Foreskin melanocyte (primary cell): ENCODE measurements at places on chromosomes 13 and 19.

DNA sequence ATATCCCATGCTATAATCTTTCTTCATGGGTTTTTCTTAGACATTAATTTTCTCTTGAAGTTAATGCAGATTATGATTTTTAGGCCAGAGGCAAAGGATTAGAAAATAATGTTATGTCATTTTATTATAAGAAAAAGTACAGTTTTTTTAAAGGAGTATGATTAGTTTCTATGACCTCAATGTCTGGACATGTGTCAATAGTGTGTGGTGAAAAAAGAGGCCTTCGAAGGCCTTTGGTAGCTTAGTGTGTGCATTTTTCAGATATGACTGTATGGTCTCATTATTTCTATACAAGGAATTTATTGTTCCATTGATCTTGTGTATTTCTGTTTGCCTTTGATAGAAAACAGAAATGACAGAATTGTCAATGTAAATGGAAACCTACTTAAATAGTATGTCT lies 195.6 kb downstream of the GPC5 start:
- no peak for DNase-seq

DNA sequence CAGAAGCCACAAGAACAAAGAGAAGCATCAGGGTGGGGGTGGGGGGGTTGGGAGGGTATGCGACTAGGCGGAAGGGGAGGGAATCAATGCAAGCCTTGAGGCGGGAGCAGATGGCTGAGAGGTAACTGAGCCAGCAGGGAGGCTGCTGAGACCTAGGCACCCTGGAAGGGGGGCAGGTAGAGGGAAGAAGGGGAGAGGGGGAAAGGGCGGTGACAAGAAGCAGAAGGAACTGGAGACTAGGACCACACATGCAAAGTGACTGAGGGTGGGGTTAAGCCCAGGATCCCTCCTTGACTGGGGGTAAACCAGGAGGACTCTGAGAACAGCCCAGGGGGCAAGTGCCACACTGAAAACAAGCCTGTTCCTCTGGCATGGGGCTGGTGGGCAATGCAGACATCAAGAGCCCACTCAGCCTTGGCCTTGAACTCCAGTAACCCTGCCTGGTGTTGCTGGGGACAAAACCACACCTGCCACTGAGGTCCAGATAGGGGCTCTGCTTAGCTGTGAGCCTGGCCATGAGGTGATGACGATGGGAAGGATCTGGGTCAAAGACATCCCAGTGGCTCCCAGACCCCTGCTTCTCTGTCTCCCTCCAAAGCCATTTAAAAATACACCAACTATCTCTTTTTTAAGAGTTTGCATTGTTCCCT lies 20.3 kb downstream of the OPA3 start:
- no peak for DNase-seq

- no peak for DNase-seq
Observed at GRCh38 chr13:112449545-112449930, 73.4 kb downstream of the SPACA7 start.

DNA sequence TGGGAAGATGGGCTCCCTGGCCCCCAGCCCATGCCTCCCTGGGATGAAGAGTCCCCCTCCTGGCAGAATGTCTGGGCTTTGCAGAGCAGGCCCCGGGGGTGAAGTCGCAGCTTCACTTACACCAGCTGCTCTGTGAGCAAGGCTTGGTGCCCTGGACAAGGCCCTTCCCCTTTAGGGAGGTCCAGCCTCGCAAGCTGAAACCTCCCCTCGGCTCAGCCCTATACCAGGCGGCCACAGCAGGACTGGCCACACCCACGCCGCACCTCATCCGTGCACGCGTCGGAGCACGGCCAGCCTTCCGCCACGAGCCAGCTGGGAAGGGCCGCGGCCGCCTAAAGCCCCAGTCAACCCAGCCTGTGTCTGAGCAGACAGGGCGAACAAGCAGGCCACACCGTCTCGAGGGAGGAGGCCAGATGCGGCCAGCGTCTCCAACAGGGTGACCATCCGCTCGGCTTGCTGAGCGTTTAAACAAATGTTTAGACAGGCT lies 83.2 kb upstream of the MCF2L start:
- DNase-seq: peak; percentile 68

DNA sequence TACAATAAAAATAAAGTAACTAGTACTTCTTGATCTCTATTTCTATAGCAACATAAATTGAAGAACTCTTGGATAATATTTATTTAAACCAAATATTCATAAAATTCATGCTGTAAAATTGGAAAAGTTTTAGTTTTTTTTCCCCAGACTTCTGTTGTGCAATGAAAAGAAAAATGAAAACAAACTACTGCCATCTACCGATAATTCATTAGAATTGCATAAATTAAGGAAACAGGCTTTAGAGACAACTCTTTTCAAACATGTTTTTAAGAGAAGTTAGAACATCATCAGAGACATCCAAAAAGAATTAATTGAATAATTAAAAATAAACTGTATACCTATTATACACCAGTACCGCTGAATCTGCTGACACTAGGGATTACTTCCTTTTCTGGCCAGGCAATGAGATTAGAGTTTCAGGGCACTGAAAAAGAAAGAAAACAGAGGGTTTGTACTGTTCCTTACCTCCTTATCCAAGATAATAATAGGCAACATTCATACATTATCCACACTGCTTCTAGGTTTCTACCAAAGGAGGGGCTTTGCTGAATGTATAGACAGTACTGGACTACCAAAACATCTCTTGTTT lies 4.9 kb downstream of the CCDC122 start:
- DNase-seq: no peak

- DNase-seq: no peak
Observed at GRCh38 chr19:31377736-31378135, 28.5 kb upstream of the TSHZ3 start.

DNA sequence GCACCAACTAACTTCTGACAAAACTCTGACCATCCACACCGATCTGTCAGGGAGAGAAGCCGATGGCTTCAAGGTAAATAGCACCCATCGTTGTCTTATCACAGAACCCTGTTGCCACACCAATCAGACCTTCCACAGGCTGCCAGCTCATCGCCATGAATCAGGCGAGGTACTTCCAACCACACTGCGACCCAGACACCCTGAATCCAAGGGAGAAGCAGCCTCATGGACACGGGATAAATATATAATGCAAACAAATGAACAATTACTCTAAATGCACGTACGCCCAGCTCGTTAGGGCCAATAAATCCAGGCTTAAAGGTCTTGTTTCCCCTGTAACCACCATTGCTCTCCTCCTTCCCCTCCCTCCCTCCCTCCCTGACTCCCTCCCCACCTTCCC lies 20.8 kb downstream of the RANBP3 start:
- DNase-seq: no peak

- DNase-seq: no peak
Observed at GRCh38 chr19:28210886-28211285, 1002.1 kb downstream of the UQCRFS1 start.

GRCh38 chr13:95858286-95859075 lies 181.5 kb downstream of the DNAJC3 start:
- DNase-seq: no peak

DNA sequence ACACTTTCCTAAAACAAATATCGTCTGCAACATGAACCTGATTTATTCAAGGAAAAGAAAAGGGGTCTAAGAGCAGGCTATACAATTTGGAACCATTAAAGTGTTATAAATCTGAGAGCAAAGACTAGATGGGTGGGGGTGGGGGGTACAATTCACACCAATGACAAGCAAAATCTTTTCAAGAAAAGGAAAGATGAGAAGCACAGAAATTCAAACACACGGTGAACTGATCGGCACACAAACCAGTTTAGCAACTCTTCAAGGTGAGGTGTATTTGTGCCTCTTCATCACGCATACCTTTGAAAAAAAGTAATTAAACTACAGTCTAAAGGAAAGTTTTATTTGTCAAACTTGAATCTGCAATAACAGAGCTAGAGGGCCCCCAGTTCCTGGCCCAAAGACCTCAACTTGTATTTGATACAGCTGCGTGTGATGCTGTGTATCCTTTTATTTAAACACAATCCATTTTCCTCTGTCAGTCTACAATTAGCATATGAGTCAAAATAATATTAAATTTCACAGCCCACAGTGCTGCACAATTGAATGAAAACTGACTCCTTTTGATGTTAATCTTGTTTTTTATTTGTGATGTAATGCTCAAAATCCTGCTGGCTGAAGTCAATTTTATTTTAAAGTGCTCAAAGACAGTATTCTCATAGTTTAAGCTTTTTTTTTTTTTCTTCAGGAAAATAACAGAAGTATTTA lies 14.2 kb downstream of the EFNB2 start:
- DNase-seq: no peak

DNA sequence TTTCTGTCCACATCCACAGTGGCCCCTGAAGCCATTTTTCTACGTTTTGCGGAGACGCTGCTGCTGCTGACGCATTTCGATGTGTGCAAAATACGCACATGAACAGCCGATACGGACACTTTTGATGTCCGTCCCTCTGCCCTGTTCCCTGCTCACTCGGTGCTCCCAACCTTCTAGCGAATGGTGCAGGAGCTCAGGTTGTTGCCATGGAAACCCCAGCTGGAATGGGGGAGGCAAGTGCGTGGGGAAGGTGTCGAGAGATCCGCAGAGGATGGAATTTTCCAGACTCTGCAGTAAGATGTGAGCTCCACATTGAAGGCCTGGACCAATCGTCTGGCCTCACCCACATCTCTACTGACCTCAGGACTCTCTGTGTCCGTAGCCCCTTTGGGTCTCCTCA lies 109.2 kb upstream of the USP29 start:
- DNase-seq: no peak

DNA sequence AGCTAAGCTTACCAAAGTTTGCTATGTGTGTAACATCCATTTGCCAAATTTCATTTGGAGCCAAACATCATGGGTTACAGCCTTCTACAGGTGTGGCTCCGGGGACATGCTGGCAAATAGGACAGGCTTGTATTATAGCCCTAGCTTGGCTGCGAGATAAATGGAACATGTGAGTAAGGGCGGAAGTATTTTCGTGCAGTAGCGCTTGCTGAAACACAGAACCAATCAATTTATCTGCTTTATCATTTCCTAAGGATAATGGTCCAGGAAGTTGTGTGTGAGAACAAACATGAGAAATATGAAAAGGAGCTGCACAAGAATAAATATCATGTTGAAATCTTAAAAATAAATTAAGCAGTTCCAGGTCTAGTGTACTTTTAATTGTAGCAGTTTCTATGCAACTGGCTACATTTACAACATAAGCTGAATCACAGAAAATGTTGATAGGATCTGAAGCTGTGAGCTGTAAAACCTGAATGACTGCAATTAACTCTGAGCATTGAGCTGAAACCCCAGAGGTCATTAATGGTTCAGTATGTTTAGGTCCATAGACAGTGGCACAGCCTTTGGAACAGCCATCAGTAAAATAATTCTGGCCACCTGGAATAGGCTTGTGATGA lies 22.2 kb upstream of the ZNF100 start:
- DNase-seq: no peak

- DNase-seq: no peak
Observed at GRCh38 chr19:11554160-11554559, 4.9 kb downstream of the ELOF1 start.

DNA sequence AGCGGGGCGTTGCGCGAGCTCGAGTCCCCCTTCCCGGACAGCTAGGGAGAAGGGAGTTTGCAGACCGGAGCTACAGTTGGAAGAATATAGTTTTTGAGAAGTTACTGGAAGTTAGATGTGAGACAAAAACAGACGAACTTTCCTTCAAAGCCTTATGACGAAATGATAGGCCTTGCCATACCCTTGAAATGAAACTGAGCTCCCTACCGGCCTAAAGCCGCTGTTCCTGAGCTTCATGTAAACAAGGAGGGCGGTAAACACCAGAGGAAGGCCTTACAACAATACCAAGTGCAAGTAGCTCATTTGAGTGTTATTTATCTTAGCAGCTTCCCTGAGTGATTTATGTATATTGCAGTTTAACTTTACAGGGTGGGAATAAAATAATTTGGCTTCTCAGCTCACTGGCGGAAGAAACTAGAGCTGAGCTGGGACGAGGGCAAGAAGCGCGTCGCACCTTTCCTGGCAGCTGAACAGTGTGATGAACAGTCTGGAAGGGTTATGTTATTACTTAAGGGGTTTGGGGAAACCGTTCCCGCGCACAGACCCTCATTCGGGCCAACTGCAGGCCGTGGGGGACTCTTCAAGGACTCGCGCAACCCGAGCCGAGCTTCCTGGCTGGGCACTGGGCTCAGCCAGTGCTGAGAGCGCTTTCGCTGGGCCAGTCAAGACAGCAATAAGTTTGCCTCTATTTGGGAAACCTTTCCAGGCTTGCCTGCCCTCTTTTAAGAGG lies 111.2 kb downstream of the KCNRG start:
- DNase-seq: no peak

- DNase-seq: no peak
Observed at GRCh38 chr13:50261130-50261901, 246.1 kb downstream of the KCNRG start.

DNA sequence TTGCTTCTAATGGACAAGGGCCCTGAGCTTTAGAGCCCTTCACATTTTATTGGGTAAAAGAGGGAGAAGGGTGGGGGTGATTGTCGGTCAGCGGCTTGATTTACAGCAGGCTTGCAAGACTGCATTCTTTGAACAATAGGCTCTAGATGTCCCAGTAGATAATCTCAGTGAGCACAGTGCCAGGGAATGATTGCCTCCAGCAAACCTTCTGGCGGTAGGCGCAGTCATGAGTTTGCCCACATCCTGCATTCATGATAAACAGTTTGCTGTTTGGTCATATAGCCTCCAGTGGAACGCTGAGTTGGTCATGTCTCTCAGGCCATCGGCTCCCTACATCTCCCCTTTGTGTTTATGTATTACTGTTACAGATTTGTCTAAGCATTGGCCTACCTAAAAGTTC lies 12.6 kb downstream of the ZNF528 start:
- no peak for DNase-seq

DNA sequence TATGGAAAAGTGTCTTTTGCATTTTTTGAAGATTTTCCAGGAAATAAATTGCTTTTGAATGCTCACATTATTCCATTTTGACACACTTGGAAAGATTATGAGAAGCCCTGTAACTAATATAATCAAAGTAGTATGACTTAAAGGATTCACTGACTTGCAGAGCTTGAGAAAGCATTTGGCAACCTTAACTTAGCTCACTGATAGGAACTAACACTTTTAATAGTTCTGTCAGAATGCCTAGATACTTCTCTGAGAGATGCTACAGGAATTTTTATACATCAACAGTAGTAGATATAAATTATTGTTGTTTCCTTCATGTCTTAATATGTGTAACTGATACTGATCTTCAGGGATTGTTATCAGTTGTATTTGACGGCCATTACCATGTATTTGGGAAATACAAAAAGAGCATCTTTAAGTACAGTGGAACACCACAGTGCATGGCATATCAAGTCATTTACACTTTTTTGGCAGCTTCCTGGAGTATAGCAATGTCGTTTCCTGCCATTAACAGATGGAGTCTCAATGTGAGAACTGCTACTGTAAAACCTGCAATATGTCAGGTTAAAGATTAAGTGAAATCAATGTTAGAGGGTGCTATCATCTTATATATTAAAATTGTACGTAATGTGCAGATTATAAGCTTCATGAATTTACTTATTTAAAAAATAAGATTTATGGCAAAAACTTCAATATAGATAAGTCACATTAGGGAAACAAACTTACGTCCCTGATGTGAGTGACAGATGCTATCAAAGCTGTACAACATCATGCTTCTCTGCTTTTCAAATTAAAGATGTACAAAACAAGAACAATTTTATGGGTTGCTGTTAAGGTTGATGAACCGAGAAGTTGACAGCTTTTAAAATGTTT lies 1159.8 kb upstream of the MIR17HG start:
- DNase-seq: no peak
